Mesenteric fat pad (tissue), 1 donor: ENCODE measurements at places on chromosomes 1 and 21. TPM values are rescaled to one million over a fixed set of nuclear protein-coding genes. Genes with fewer than 3 reads are reported as not detected.

FMN2 gene
- total RNA-seq: 0.48 TPM

HCN3 gene
- 3.3 TPM for total RNA-seq

HCRTR1 gene
- total RNA-seq: 0.39 TPM

GUCA2B gene
- total RNA-seq: not detected

HJV gene
- total RNA-seq: not detected

PADI2 gene
- 4.0 TPM for total RNA-seq

HTR6 gene
- not detected for total RNA-seq

DNASE2B gene
- total RNA-seq: 0.39 TPM

EXTL1 gene
- total RNA-seq: not detected

CA6 gene
- not detected for total RNA-seq

CHAF1B gene
- 1.2 TPM for total RNA-seq

PPIH gene
- total RNA-seq: 20.8 TPM

KRTAP24-1 gene
- not detected for total RNA-seq

CDC42BPA gene
- total RNA-seq: 42.5 TPM

CD48 gene
- 5.3 TPM for total RNA-seq

DNA sequence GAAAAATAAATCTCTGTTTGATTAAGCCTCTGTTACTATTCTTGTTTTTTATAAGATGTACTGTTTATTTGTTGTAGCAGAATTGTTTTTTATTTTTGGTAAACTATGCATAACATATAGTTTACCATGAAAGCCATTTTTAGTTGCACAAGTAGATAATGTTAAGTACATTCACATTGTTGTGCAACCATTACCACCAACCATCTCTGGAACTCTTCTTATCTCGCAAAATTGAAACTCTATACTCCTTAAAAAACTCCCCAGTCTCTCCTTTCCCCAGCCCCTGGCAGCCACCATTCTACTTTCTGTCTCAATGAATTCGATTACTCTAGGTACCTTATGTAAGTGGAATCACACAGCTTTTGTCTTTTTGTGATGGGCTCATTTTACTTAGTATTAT is 27.4 kb upstream of the UHMK1 start:
- no peak for DNase-seq

- DNase-seq: no peak
Observed at GRCh38 chr1:108897865-108898720, 21.3 kb downstream of the GPSM2 start.

DNA sequence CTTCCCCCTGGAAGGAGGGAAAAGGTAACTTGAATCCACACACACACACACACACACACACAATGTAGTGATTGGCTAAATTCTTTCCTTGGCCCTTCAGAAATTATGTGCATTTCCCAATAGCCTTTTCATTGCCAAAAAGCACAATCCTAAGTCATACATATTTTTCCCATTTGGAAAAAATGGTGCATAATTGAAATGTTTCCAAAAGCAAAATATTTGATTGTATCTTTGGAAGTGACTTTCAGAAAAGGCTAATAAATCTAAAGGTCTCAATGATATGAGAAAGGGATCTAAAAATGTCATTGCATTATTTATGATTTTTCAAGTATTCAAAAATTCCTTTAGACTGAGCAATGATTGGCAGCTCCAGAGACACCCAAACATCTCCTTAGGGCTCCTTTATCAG is 43.5 kb upstream of the NEK7 start:
- DNase-seq: no peak

DNA sequence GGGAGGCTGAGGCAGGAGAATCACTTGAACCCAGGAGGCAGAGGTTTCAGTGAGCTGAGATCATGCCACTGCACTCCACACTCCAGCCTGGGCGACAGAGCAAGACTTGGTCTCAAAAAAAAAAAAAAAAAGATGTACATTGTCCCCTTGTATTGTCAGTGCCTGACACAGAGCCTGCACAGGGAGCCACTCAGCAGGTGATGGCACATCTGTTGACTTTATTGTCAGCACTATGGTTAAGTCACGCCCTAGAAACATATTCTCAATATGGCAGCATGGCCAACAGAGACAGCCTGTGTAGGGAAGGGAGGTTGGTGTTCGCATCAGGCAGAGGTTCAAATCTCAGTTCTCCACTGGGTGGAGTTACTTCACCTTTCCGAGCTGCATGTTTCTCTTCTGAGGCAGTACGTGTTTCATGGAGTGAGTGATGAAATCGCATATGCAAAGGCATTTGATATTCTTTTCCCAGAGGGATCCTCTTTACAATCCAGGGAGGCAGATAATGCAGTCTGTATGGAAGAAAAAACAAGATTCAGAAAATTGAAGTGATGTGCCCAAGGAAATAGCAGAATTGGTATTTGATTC is 20.6 kb downstream of the LAMC2 start:
- no peak for DNase-seq

GRCh38 chr1:117657031-117657430 is 51.2 kb downstream of the TENT5C start:
- DNase-seq: no peak

- no peak for DNase-seq
Observed at GRCh38 chr1:147549526-147549925, 8.2 kb downstream of the BCL9 start.

DNA sequence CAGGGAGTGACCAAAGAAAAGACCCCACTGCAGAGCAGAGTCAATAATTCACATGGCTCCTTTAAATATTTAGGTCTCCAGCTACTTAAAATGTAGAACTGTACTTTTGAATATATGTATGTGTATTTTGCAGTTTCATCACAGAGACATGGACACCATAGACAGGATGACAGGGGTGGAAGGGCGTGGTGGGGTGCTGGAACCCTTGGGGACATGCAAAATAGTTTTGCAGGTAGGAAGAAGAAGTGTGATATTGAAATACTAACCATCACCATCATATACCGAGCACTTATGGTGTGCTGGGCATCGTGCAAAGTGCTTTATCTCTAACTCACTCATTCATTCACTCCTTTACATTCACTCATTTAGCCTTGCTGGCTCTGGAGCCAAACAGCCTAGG is 72.5 kb upstream of the IGSF21 start:
- no peak for DNase-seq

- no peak for DNase-seq
Observed at GRCh38 chr1:213874789-213875188, 113.0 kb upstream of the PROX1 start.

DNA sequence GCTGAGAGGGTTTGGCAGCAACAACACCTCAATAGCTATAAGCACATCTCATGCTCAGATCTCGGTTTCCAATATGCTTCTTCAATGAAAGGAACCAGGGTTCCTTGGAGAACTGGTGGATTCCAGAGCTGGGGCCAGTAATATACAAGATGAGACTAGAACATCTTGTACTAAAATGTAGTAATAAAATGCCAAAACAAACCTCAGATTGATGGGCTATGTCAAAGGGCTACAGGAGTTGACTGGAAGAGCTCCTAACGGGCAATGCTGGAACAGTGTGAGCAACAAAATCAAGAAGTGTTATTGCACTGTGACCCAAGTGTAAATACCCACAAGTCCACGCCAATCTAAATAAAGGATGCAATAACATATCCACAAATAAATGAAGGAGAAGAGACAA is 26.1 kb upstream of the SLC19A1 start:
- no peak for DNase-seq

- DNase-seq: no peak
Observed at GRCh38 chr1:213017447-213018273, 2.0 kb upstream of the ANGEL2 start.

DNA sequence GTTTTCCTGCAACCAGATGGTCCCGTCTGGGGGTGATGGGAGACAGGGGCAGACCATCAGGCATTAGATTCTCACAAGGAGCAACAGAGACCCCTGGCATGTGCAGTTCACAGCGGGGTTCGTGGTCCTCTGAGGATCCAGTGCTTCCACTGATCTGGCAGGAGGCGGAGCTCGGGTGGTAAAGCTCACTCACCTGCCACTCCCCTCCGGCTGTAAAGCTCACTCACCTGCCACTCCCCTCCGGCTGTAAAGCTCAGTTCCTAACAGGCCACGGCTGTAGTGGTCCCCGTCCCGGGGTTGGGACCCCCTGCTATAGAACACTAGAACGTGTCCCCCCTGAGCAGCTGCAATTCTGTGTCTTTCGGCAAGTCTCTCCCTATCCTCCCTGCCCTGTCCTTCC is 4.6 kb downstream of the KRTAP10-12 start:
- DNase-seq: peak; percentile 78

- no peak for DNase-seq
Observed at GRCh38 chr1:228868731-228869024, 133.4 kb downstream of the RHOU start.

GRCh38 chr1:196454792-196455191 is 153.4 kb downstream of the KCNT2 start:
- no peak for DNase-seq

- DNase-seq: no peak
Observed at GRCh38 chr1:37186246-37186756, 152.0 kb upstream of the GRIK3 start.

DNA sequence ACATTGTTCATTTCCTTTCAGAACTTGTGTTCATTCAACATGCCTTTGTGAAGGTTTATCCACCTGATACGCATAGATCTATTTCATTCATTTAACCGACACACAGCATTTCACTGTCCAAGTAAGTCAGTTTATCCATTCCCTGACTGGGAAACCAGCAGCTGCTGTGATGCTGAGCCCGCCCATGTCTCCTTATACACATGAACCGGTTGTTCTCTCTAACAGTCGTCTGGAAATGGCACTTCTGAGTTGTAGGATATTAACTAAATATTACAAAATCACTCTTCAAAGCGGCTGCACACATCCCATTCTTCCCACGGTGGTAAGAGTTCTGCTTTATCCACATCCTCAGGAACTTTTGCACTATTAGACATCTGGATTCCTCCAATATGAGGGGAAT is 71.1 kb downstream of the NPHP4 start:
- DNase-seq: no peak

- DNase-seq: no peak
Observed at GRCh38 chr21:36321325-36322082, 1.5 kb downstream of the MORC3 start.

- DNase-seq: peak; percentile 91
Observed at GRCh38 chr1:12539705-12540579, 78.1 kb downstream of the DHRS3 start.

DNA sequence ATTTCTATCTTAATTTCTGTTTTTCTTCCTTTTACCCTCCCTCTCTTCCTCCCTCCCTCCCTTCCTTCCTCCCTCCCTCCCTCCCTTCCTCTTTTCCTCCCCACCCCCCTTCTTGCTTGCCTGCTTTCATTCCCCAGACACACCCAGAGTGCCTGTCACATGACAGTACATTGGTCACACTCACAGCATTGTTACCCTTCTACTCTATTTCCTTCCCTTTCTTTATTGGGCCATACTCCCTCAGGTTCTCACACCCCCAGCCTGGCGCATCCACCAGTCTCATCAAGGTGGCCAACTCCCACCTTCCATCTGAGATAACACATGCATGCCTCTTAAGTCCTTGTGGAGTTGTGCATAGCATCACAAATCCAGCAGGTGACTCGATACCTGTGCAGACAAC is 10.9 kb downstream of the TMPRSS3 start:
- no peak for DNase-seq

DNA sequence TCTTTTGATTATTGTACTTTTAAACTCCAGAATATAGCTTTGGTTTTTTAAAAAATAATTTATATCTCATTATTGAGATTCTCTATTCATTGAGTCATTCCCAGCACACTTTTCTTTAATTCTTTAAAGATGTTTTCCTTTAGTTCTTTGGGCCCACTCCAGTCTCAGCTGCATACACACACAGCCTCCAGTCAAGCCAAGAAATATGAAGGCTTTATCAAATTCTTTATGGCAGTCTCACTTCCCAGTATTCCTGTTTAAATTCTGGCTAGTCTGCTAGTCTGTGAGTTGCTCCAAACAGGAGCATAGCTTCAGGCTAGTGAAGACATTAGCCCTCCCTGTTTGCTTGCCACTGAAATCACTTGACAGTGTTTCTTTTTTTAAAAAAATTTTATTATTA is 61.2 kb downstream of the CRP start:
- DNase-seq: no peak

GRCh38 chr1:206725109-206725963 is 40.6 kb downstream of the MAPKAPK2 start:
- peak; percentile 60 for DNase-seq

GRCh38 chr1:156115514-156116374 is 1.2 kb downstream of the LMNA start:
- DNase-seq: peak; percentile 90

DNA sequence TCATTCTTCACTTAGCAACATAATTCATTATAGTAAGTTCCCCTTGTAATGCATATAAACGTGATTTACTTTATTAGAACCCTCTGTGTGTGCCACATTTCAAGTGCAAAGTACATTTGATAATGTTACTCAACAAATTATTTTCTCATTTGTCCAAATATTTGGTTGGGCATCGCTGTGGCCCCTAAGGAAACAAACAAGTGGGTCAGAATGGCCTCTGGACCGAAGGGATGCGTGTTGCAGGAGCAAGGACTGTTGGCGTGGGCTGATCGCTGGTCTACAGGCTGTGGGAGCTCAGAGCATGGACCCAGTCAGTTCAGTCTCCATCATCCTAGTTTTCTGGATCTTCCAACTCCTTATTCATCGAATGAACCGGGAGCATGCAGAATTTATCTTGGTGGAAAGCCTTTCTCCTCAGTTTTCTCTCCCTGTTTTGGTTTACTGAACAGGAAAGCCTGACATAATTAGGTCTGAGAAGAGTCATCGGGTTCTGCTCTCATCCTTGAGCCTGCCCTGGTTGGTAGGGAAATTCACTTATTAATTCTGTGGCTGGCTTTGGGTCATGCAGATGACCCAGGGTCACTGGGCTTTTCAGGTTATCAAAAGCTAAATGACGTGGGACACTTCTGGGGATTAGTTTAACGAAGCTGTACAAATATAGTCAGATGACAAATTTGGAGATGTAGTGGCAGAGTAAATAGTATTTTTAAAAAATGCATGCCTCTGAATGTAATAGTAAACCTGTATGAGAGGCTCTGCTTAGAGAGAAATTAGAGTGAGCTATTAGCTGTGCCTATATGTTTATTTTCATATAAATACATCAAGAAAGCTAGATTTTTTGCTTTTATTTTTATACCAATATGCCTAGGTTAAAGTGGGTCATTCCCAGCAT is 200.2 kb downstream of the SDCCAG8 start:
- DNase-seq: no peak

DNA sequence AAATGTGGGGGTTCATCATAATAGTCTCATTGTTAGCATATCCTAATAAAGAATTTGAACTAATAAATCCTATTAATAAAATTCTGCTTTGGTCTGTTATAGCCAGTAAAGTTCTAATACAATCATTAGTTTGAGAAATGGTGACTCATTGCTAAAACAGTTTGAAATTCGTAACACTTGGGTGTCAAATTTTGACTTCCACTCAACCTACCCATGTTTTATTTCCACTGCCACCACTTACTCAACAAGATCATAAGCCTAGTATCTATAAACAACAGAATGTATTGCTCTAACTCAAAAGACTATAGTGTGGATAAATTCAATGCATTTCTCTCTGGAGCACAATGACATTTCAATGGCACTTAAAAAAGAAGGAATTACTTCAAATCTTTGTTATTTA is 29.1 kb downstream of the LGALS8 start:
- no peak for DNase-seq

DNA sequence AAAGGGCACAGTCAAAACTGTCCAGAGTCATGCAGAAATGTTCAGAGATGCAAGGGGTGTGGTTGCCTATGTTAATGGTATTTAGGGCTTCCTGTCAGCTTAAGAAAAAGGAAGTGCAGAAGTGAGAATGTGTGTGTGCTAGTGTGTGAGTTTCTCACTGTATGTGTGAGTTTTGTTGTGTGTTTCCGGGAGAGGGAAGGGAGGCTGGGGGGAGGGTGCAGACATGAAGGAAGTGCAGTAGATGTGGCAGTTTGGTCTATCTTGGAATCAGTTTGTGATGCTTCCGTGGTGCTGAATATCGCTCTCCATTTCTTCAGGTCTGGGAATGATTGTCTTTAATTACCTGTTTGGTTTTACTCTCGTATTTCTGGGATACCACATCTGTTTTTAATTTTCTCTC is 16.5 kb upstream of the ATP6V1G3 start:
- DNase-seq: no peak
